Activated naive CD4-positive, alpha-beta T cell treated with anti-CD3 and anti-CD28 coated beads for 36 hours (primary cell): ENCODE measurements at places on chromosomes 13 and 19.

GRCh38 chr13:20499986-20500385, 25.7 kb downstream of the CRYL1 start:
- H3K36me3 ChIP-seq: peaks cover 6% of the 10 kb centered on the region
- no peaks in the 10 kb centered on the region for H3K27me3 ChIP-seq
- no peak for DNase-seq
- no peaks in the 10 kb centered on the region for H3K4me1 ChIP-seq
- no peak overlapping the region for H3K4me3 ChIP-seq

DNA sequence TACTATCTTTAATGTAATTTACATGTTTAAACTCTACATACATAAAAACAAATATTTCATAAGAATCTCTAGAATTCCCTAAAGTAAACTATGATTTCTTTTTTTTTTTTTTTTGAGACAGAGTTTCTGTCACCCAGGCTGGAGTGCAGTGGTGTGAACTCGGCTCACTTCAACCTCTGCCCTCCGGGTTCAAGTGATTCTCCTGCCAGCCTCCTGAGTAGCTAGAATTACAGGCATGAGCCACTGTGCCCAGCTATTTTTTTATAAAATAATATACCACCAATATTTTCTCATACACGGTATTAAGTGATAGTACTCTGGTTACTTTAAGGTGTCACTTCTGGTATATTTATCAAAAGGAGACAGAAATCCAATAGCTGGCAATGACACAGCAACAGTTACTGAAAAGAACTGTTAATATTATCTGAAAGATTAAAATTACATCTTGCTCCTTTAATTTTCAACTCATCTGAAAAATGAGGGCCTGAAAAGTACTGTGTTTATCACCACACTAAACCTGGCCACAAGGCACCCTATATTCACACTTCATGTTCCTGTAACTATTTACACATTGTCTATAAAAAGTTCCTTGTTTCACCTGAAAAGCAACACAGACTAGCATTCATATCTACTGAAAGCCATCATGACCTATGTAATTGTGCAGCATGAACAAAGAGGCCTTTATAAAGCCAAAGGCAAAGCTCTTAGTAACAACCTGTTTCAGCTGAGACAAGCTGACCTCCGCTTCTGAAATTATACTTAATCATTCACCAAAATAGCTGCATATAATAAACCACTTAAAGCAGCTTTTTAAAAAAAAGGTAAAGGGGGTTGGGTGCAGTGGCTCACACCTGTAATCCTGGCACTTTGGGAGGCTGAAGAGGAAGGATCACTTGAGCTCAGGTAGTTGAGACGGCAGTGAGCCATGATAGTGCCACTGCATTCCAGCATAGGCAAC, 106.1 kb downstream of the SLC25A15 start:
- DNase-seq: no peak
- H3K27ac ChIP-seq: no peak overlapping the region
- no peak overlapping the region for H3K4me3 ChIP-seq
- H3K4me1 ChIP-seq: peaks cover 2% of the 10 kb centered on the region

- H3K4me3 ChIP-seq: peak overlapping the region; percentile 97
- no peak for DNase-seq
- peaks cover 19% of the 10 kb centered on the region for H3K4me1 ChIP-seq
- H3K27ac ChIP-seq: peak overlapping the region; percentile 93
- H3K36me3 ChIP-seq: no peaks in the 10 kb centered on the region
Observed at GRCh38 chr19:40442328-40443130, 1.6 kb downstream of the SERTAD3 start.

DNA sequence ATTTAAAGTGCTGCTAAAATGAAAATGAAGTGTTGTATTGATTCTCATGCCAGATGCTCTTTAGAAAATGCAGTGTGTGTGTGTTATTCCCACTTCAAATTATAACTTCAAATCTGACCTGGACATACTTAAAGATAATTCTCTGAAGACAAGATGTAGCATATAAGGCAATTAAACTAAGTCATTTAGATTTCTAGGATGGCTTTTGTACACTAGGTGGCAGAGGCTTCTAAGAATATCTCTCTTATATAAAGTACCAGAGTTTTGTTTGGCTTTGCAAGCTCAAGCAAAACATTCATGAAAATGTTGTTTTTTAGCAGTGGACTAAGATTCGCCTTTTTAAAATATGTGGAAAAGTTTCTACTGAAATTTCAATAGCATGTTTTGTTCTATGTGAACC, 407.2 kb downstream of the GPC5 start:
- DNase-seq: no peak
- no peaks in the 10 kb centered on the region for H3K36me3 ChIP-seq
- no peak overlapping the region for H3K4me3 ChIP-seq
- H3K27me3 ChIP-seq: no peaks in the 10 kb centered on the region
- no peak overlapping the region for H3K27ac ChIP-seq

DNA sequence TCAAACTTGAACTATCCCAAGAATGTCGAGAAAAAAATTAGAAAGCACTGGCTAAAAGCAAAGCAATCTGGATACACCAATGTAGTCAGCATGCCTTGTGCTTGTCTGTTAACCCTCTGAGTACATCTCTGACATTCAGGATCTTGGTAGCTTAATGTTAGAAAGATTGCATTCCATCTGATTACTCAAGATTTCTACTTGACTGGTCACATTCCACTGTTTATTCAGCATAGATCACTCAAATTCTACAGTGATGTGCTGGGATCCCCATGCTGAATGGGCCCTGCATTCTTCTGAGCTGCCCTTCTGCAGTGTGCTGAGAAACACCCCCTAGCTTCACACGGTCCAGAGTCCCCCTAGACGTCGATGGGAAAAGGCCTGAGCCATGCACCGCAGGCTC, 295.4 kb upstream of the MAB21L1 start:
- H3K27ac ChIP-seq: no peak overlapping the region
- H3K4me3 ChIP-seq: no peak overlapping the region
- no peaks in the 10 kb centered on the region for H3K4me1 ChIP-seq
- no peak for DNase-seq
- H3K27me3 ChIP-seq: peaks cover 4% of the 10 kb centered on the region

DNA sequence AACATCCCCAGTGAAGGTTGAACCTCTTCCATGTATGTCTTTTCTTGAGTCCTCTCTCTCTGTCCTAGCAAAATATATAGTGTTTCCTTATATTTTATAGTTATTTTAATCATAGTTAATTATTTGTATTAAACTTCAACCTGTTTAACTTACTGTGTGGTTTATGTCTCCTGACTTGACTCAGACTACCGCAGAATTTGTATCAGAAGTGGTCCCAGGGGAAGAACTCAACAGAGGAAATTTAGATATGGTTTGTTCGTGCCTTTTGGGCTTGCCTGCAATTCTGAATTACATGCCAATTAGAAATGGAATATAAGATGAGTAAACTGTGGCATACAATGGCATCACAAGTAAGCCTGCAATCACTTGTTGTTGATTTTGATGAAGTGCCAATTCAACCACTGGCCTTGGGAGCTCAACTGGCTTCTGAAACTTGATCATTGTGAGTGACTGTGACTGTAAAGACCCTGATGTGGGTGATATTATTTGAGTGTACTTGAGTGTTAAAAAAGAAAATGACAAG, 1459.5 kb upstream of the PCDH20 start:
- no peaks in the 10 kb centered on the region for H3K27me3 ChIP-seq
- no peaks in the 10 kb centered on the region for H3K4me1 ChIP-seq

GRCh38 chr19:2841855-2842574, 740 bp downstream of the ZNF555 start:
- no peaks in the 10 kb centered on the region for H3K27me3 ChIP-seq
- H3K4me3 ChIP-seq: peak overlapping the region; percentile 75
- peaks cover 14% of the 10 kb centered on the region for H3K36me3 ChIP-seq
- no peak overlapping the region for H3K27ac ChIP-seq
- H3K4me1 ChIP-seq: peaks cover 12% of the 10 kb centered on the region
- DNase-seq: no peak

GRCh38 chr19:48638831-48639381, 1.7 kb upstream of the DBP start:
- peaks cover 4% of the 10 kb centered on the region for H3K36me3 ChIP-seq
- no peaks in the 10 kb centered on the region for H3K27me3 ChIP-seq
- DNase-seq: no peak

DNA sequence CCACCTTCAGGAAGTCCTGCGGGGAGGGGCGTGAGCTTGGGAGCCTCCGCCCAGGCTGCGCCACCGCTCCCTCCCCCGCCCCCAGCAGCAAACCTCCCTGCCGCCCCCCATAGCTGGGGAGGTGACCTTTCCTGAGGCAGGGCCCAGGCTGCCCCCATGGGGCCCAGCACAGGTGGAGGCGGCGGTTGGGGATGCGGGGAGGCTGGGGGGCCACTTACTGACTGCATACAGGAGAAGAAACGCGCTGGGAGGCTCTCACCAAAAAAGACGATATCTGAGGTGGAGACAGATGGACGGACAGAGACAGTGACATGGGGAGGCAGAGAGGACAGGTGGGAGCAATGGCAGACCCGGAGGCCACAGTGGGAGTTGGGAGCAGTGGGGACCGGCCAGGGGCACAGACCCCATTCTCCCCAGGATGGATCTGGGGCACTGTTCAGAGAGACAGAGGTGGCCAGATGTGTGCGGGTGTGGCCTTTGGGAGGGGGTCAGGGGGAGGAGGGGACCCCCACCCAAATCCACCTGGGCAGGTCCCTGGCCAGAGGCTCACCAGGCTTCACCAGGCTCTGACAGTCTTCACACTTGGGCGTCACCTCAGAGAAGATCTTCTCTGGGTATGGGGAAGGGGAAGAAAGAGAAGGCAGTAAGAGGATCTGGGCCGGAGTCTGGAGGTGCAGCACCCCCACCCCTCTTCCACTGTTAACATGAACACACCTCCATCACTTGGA, 3.0 kb upstream of the RINL start:
- H3K4me1 ChIP-seq: peaks cover 26% of the 10 kb centered on the region
- peak overlapping the region; percentile 44 for H3K27ac ChIP-seq
- no peak overlapping the region for H3K4me3 ChIP-seq
- no peak for DNase-seq
- H3K36me3 ChIP-seq: peaks cover 7% of the 10 kb centered on the region

- H3K27me3 ChIP-seq: no peaks in the 10 kb centered on the region
- H3K4me3 ChIP-seq: no peak overlapping the region
- H3K4me1 ChIP-seq: no peaks in the 10 kb centered on the region
- no peaks in the 10 kb centered on the region for H3K36me3 ChIP-seq
- no peak for DNase-seq
Observed at GRCh38 chr13:81184556-81185265, 843.8 kb upstream of the SPRY2 start.

DNA sequence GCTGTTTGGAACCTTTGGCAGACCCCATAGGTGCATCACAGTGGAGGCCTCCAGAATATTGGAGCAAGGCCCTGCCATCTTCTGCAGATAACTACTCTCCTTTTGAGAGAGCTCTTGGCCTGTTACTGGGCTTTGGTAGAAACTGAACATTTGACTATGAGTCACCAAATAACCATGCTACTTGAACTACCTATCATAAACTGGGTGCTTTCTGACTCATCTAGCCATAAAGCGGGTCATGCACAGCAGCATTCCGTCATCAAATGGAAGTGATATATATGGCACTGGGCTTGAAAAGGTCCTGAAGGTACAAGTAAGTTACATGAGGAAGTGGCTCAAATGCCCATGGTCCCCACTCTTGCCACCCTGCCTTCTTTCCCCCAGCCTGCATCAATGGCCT, 782.5 kb upstream of the SLITRK6 start:
- no peaks in the 10 kb centered on the region for H3K36me3 ChIP-seq
- DNase-seq: no peak
- no peaks in the 10 kb centered on the region for H3K27me3 ChIP-seq
- H3K4me3 ChIP-seq: no peak overlapping the region

GRCh38 chr13:42832341-42833096, 51.1 kb downstream of the FAM216B start:
- DNase-seq: peak; percentile 10
- peaks cover 3% of the 10 kb centered on the region for H3K4me1 ChIP-seq
- no peak overlapping the region for H3K4me3 ChIP-seq
- H3K36me3 ChIP-seq: no peaks in the 10 kb centered on the region

DNA sequence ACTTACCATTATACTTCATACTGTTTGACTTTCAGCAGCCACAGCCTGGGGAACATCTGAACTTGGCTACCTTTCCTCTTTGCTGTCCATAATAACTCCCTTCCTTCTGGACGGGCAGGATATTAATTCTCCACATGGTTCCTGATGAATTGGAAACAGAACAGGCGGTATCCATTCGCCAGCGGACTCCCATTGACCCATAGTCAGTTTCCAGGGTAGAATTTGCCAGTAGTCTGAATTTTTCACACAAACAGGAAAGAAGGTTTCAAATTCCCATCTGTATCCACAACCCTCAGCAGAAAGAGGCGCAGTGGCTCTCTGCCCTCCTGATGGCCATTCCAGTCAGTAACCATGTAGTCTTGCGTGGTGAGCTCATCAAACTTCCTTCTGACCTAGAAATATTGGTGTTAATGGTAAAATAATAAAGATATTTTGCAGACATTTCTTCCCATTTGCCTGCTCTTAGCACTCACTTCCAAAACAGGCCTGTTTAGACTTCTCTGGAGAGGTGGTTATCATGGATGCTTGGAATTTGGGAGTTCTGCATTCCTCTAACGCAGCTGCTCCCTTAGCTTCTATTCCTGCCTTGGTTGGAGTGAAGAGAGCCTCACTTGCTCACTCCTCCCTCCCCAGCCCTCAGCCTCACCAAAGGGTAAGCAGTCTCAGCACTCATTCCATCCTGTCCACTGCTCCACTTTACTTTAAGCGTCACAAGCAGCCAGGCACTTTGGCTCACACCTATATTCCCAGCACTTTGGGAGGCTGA, 75.0 kb upstream of the OXGR1 start:
- H3K36me3 ChIP-seq: no peaks in the 10 kb centered on the region
- H3K27me3 ChIP-seq: peaks cover 20% of the 10 kb centered on the region
- H3K4me3 ChIP-seq: no peak overlapping the region
- H3K27ac ChIP-seq: no peak overlapping the region
- DNase-seq: no peak

DNA sequence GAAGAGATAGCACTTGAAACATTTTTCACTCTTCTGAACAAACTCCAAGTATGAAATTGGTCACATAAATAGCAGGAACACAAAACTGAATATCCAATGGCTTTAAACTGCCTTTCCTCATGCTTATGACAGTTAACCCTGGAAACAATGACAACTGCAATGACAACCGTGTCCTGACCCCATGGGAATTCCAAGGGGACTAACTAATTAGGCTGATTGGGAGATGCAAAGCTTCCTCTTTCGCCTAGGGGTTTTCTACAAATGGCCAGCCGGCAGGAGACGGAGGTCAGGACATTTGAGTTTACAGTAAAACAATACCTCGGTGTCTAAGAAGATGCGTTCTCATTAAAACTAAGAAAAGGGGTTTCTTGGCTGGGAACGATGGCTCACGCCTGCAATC, 53.0 kb upstream of the URAD start:
- H3K27me3 ChIP-seq: peaks cover 6% of the 10 kb centered on the region
- no peak overlapping the region for H3K27ac ChIP-seq
- peaks cover 2% of the 10 kb centered on the region for H3K4me1 ChIP-seq
- DNase-seq: no peak

GRCh38 chr13:100811928-100812327, 137.3 kb upstream of the TMTC4 start:
- H3K36me3 ChIP-seq: no peaks in the 10 kb centered on the region
- DNase-seq: no peak
- peaks cover 22% of the 10 kb centered on the region for H3K27me3 ChIP-seq
- no peak overlapping the region for H3K4me3 ChIP-seq
- H3K27ac ChIP-seq: no peak overlapping the region
